ENCODE measurements at places on chromosomes 11 and 22. TPM values are rescaled to one million over a fixed set of nuclear protein-coding genes. Genes with fewer than 3 reads are reported as not detected.
A peak's percentile ranks its signal among the peaks of the same experiment; 100 is the strongest.

- no peak for DNase-seq
Observed at GRCh38 chr22:17112491-17113042, 8.6 kb downstream of the TMEM121B start.

- DNase-seq, result no peak
Observed at GRCh38 chr11:223884-224283, 12.3 kb downstream of the SIRT3 start.

DNA sequence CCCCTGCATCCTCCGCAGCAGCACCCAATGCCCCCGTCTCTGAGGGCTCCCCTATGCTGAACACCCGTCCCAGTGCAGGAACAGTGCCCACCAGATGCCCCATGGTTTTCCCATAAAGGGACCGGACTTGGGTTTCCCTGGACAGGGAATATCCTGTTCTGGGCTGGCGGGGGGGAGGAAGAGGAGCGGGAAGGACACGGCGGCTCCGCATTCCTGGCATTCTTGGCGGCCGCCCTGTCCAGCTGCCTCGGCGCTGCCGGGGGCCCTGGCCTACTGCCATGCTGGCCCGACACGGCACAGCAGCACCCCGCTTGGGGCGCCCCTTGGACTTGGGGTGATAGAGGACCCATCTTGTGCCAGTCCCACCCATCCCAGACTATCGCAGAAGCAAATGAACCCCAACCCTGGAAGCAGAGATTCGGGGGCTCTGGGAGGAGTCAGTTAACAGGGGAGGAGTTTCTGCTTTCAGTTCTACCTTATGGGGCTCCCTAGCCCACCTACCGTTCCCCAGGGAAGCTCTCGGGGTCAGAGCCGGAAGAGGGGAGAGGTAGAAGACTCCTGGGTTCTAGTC is 23.7 kb upstream of the CBX7 start:
- DNase-seq, result peak; percentile 81

DNA sequence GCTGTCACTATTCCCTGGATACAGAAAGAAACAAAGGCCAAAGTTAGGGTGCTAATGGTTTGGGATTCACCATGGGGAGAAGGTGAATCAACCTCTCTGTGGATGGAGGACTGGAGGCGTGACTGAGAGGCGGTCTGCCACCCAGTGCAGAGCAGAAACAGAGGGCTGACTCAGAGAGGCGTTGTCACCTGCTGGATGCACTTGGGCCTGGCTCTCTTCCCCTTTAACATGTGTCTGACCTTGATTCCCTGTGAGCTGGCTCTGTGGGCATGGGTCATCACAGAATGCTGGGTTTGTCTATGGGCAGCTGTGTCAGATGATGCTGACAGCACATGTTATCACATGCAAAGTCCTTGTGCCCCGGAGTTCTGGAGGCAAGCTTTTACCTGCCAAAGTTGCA is 75.9 kb downstream of the LDLRAD3 start:
- DNase-seq, result no peak

The MGAT3 gene
- total RNA-seq, result 45.3 TPM

The DDTL gene
- total RNA-seq, result not detected

- DNase-seq, result no peak
Observed at GRCh38 chr11:114377612-114378267, 22.6 kb downstream of the C11orf71 start.
